ENCODE measurements at places on chromosomes 5 and 9.

DNA sequence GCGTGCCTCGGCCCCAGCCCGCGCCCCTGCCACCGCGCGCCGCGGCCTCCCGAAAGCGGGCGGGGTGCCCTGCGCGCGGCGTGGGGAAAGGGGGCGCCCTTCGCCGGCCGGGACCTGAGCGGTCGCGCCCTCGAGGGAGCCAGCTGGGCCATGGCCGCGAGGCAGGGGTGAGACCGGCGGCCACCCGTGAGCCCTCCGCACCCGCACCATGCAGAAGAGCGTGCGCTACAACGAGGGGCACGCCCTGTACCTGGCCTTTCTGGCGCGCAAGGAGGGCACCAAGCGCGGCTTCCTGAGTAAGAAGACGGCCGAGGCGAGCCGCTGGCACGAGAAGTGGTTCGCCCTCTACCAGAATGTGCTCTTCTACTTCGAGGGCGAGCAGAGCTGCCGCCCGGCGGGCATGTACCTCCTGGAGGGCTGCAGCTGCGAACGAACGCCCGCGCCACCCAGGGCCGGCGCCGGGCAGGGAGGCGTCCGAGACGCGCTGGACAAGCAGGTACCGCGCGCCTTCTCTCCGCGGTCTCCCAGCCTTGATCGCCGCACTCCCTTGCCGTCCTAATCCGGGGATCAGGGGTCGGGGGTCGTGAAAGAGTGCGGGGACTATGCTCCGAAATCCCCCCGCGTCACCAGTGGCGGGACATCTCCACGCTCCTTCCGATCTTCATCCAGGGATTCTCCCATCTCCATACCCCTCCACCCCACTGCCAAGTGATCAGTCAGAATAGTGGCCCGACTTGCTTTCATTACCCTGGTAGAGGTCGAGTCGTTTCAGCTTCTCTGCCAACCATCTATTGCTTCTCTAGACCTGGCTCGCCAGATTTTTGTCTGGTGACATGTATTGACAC is 590 bp downstream of the RASGRF2 start:
- DNase-seq, result peak; percentile 50

DNA sequence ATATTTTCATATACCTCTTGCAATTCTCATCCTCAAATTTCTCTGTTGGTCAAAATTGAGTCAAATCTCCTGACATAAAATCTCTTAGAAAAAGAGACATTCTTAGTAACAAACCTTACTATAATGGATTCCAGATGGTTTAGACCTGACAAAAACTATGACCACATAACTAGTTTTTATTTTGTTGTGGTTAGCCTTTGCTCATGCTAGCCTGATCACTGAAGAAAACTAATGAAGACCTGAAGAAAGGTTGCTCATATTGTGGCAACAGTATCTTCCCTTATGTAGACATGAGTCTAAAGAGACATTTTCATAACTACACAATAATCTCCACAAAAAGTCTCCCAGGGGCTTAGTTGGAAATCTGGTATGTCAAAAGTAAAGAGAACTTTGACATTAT is 274.1 kb upstream of the TMEM161B start:
- DNase-seq, result no peak

- DNase-seq, result no peak
Measured at GRCh38 chr5:158373608-158374395, 514.9 kb upstream of the CLINT1 start.

GRCh38 chr5:87268970-87269377 is 1.3 kb downstream of the RASA1 start:
- no peak for DNase-seq

GRCh38 chr9:131432050-131432449 is 38.2 kb downstream of the PRRC2B start:
- DNase-seq, result no peak

Measured in anterior cingulate cortex (tissue), 58 donors.